Fibroblast of gingiva (primary cell): ENCODE measurements at places on chromosomes 12 and 14.

DNA sequence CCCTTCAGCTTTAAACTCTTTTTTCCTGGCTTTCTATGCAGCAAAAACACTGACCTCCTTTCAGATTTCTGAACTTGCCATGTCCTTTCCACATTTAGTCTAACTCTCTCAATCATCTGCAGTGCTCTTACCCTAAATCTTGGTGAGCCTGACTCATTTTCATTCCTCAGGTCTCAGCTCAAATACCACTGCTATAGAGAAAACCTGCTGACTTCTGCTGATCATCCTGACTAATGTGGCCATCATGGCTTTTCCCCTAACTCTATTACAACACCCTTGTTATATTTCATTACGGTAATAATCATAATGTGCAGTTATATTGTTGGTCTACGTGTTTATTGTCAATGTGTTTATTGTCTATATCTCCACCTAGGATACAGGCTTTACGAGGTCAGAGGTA is 207.3 kb upstream of the OR4E1 start:
- no peak for DNase-seq

DNA sequence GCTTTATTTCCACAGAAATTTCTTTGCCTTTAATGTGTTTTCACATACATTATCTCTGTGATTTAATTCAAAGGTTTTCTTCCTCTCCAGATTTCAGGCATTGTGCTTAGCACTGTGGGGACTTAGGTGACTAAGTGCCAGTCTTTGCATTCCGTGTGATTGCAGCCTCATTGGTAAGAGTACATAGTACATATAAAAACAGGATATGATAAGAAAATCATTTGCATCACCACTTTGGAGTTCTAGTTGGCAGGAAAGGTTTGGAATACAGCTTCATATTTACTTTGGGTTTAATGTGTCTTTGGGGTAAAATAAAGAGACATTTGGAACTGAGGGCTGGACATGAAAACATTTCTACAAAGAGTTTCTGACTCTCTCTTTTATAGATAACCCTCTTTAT is 37.8 kb upstream of the C12orf75 start:
- no peak for DNase-seq

DNA sequence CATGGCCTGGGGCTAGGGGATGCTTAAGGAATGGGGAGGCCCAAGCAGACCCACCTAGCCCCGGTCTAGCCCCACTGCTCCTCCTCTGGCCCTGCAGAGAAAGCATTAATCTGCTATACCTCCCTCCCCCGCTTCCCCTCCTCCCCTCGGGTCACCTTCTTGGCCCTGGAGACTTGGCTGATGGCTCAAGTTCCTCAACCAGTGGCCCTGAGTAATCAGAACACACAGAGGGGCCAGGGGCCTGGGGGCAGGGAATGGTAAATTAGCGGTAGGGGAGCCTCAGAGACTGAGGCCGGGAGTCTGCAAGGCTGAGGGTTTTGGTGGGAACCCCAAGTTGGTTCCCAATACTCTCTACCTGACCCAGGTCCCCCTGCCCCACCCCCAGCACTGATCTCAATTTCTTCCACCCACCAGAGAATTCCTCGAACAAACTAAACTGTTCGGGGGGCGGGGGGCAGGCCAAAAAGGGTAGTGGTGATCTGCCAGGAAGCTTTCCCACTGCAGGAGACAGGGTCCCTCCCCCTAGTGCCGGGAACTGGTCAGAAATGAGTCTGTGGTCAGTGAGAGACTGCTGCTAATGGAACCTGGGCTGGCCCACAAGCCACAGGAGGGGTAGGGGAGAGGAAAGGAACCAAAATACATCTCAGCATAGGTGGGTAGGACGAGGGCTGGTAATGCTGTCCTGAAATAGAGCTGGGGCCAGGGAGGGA is 12.8 kb upstream of the SMARCD1 start:
- no peak for DNase-seq

- no peak for DNase-seq
These were observed 51.6 kb downstream of the EIF2S3B start for GRCh38 chr12:10557329-10557728.

- DNase-seq, result no peak
These were observed 1.7 kb downstream of the CYP27B1 start for GRCh38 chr12:57765003-57765697.

DNA sequence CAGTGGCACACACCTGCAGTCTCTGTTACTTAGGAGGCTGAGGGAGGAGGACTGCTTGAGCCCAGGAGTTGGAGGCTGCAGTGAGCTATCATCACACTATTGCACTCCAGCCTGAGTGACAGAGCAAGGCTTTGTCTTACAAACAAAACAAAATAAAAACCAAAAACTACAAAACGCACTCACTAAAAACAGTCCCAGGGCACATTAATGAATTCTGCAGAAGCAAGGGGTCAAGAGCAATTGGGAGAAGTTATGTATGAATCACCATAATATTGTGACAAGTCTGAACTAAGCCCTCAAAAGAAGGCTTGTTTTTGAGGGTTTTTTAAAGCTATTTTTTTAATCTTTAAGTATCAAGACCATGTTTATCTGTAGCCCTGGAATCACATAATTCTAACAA is 201.1 kb downstream of the MED13L start:
- no peak for DNase-seq

DNA sequence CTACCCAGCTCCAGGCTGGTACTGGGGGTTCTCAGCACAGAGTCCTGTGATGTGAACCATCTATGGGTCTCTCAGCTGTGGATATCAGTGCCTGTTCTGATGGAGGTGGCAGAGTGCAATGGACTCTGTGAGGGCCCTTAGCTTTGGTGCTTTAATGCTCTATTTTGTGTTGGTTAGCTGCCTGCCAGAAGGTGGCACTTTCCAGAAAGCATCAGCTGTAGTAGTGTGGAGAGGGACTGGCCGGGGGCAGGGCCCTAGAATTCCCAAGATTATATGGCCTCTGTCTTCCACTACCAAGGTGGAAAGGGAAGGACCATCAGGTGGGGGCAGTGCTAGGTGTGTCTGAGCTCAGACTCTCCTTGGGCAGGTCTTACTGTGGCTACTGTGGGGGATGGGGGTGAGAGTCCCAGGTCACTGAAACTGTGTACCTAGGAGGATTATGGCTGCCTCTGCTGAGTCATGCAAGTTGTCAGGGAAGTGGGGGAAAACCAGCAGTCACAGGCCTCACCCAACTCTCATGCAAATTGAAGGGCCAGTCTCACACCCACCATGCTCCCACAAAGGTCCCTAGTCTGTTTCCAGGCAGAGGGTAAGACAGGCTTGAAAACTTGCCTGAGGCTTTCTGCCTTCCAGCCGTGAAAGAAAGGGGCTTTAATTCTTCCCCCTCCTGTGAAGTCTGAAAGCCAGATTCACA is 878.1 kb downstream of the C12orf50 start:
- no peak for DNase-seq

- no peak for DNase-seq
These were observed 26.1 kb upstream of the FOXN3 start for GRCh38 chr14:89443042-89443629.

- DNase-seq, result no peak
These were observed 16.8 kb downstream of the PLXNC1 start for GRCh38 chr12:94165138-94165537.

DNA sequence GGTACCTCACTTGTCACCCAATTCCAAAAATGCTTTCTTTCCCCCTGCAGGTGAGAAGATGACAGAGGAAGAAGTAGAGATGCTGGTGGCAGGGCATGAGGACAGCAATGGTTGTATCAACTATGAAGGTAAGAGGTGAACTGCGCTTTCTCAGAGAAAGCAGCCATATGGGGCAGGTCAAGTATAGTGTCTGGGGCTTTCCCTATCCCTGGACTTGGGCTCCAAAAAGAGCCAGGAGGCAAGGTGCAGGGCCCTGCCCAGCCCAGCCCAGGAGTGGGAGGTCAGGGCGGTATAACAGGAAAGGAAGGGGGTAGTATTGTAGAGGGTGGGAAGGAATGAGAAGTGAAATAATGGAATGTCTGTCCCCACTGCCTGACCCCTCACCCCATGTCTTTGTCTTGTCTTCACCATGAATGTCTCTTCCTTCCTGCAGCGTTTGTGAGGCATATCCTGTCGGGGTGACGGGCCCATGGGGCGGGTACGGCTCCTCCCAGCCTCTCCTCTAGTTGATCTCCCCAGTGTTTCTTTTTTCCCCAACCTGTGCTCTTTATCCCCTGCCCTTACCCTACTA is 2.1 kb downstream of the MYL6 start:
- DNase-seq, result no peak

DNA sequence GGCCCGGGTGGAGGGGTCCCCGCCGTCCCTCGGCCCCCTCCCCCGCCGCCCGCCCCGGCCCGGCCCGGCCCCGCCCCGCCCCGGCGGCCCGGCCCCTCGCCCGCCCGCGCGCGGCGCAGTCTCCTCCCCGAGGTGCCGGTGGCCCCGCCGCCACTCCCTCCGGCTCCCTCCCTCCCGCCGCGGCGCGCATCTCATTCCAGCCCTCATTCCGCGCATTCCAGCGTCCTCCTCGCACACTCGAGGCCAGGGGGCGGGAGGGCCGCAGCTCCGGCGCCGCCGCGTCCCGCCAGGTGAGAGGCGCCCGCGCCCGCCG is at the start of gene TEAD4:
TEAD4 (plus strand) TSS at position 206 of the 313 bp plus-strand sequence.
- peak; percentile 79 for DNase-seq

- peak; percentile 66 for DNase-seq
These were observed 169.1 kb upstream of the TBX3 start for GRCh38 chr12:114852976-114853529.

DNA sequence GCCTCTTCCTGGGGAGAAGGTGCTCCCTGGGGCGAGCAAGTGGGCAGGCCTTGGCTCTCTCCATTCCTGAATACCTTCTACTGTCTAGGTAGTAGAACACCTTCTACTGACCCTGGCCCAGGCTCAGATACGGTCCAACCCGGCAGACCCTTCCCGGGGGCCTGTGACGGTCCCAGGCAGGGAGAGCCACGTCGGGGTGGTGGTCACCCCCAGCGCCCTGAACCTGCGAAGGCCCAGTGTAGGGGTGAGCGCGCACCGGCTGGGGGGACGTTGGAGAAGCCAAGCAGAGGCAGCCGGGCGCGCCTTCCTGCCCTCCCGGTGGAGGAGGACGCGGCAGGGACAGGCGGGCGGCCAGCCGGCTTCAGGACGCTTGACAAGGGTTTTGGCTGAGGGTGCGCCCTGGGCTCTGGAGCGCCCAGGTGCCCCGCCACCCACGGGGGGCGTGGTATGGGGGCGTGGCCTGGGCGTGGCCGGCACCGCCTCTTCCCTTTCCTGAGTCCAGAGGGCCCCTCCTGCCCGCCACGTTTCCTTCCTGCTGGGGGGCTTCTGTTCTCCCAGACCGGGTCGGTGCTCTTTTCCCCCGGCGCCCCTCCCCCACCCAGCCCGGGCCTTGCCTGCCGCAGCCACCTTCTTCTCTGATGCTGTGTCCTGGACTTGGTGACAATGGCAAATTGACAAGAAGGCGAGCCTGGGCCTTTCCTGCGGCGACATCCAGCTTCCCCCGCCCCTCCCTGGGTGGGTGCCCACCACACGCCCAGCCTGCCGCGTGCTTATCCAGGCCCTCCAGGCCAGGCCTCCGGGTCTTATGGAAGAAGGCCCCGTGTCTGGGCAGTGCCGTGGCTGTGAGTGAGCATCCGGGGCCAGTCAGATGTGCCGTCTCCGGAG is 24.5 kb upstream of the PPP1R13B start:
- DNase-seq, result no peak

GRCh38 chr12:16238661-16239060 is 38.8 kb downstream of the SLC15A5 start:
- peak; percentile 79 for DNase-seq

GRCh38 chr14:53412819-53413675 is 259.9 kb upstream of the DDHD1 start:
- DNase-seq, result no peak

GRCh38 chr12:124386059-124386458 is 91.2 kb downstream of the RFLNA start:
- DNase-seq, result no peak

DNA sequence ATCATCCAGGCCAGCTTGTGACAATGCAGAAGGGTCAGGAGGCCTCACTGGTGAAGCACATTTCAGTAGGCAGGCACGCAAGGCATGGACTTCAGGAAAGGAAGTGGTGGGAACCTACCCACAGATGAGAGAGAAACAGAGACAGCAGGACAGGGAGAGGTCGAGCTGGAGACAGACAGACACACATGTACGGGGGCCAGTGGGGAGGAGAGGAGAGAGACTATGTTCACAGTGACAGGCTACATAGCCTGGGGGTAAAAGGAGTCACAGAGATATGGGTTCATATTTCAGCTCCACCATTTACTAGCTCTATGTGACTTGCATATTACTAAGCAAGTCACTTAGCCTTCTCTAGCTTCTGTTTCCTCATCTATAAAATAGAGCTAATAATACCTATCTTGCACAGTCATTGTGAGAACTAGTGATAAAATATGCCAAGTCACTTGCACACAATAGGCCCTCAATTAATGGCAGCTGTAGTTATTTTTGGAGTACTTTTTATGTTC is 91.1 kb upstream of the FUT8 start:
- no peak for DNase-seq

DNA sequence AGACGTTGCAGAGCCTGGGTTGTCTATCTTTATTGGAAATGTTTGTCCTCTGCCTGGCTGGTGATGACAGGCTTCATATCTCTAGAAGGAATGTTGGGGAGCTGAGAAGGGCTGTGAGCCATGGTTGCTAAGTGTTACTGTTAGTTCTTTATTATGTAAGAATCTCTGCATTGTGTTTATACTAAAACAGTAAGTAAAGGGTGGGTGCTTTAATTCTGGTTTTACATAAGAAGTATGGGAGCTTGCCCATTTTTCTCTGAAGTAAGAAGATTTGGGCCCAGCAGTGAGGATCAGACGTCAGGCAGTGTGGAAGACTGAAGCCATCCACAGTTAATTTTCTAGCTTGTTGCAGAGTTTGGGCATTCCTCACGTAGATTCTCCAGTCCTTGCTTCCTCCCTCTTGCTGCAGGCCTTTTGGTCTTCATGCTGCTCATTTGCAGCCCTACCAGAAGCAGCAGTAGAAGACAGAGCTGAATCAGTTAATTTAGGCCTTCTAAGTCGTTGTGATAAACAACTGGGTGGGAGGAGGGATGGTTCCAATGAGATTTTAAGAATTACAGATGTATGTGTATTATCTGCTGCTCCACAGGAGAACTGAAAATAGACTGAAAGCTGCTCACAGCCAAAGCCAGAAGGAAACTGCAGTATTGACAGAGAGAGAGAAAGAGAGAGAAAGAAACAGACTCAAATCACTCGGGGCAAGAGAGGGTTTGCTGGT is 21.4 kb downstream of the WNT5B start:
- no peak for DNase-seq

DNA sequence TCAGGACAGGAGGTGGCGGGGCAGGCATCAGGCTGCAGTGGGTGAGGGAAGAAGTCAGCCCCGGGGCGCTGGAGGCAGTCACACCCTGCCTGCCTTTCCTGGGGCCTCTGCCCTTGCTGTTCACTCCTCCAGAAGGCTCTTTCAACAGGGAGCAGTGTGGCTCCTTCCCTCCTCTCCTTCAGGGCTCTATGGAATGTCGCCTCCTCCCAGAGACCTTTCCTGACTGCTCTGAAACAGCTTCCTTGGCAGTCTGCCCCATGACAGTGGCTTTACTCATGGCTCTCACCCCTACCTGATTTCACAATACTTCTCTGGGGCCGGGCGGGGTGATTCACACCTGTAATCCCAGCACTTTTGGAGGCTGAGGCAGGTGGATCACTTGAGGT is 7.1 kb downstream of the RHOF start:
- DNase-seq, result peak; percentile 75

- no peak for DNase-seq
These were observed 60.0 kb downstream of the GALNT9 start for GRCh38 chr12:132269271-132269968.

GRCh38 chr12:19251481-19252132 is 122.1 kb downstream of the PLEKHA5 start:
- DNase-seq, result no peak
